Left cardiac atrium (tissue), 4 donors: ENCODE measurements at places on chromosomes 2 and 18. TPM values are rescaled to one million over a fixed set of nuclear protein-coding genes. Genes with fewer than 3 reads are reported as not detected.

PROKR1 gene
- total RNA-seq: not detected

VWC2L gene
- not detected for total RNA-seq

SEPTIN10 gene
- total RNA-seq: 63.4 TPM

RTP5 gene
- 0.12 TPM for total RNA-seq

DNA sequence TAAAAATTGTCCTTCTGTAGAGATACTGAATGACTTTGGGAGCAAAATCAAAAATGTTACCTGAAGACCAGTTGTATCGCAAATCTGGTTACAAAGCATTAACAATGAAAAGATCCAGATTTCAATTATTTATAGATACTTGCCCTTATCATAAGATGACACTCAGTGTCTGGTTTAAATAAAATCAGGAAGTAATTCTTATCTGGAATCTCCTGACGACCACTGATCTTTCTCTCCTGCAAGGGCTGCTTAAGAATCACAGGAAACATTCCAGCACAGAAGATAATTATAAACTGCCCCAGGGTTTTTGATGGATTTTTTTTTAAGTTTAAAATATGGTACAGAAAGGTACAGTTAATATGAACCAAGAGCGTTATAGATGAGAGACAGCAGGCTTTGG, 205.7 kb downstream of the ALK start:
- no peak for DNase-seq

- no peak for DNase-seq
Measured at GRCh38 chr2:162196638-162197037, 44.6 kb upstream of the GCG start.

GRCh38 chr2:204705243-204705932, 160.1 kb downstream of the PARD3B start:
- DNase-seq: no peak

DNA sequence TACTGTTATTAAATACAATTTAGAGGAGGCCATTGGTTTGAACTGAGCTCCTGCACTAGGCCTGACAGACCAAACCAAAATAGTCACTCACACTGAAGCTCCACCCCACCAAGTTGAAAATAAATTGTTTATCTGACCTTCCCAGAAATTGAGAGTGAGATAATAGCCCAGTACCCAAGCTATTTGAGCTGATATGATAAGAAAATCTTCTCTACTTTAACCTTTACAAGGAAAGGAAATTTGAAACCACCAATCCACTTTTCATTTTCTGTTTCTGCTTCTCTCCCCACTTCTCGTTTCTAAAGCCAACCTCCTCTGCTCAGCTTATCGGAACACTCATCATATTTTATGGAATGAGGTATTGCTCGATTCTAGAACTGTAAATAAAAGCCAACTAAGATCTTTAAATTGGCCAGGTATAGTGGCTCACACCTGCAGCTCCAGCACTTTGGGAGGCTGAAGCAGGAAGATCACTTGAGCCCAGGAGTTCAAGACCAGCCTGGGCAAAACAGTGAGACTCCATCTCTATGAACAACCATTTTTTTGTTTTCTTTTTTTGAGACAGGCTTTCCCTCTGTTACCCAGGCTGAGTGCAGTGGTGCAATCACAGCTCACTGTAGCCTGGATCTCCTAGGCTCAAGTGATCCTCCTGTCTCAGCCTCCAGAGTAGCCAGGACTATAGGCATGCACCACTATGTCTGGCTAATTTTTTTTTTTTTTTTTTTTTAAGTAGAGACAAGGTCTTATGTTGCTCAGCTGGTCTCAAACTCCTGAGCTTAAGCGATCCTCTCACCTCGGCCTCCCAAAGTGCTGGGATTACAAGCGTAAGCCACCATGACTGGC, 13.3 kb upstream of the GALM start:
- no peak for DNase-seq

GRCh38 chr2:66362701-66363100, 72.2 kb upstream of the MEIS1 start:
- no peak for DNase-seq

GRCh38 chr18:29840089-29840488, 1202.5 kb downstream of the DSC3 start:
- no peak for DNase-seq

DNA sequence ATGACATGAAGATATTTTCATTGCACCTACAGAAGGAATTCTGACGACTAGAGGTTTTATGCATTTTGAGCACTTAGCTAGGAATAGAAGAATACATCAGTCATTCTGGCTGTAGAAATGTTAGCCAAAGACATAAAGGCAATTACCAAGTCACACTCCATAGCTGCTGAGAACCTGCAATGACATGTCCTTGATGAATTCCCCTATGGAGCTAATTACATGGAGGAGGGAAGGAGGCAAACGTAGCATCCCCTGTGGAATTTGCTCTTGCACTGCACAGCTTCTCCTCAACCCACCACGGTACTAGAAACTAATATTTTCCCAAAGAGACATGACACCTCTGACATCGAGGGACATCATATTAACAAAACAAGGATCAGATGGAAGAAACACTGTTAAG, 174.0 kb upstream of the SESTD1 start:
- DNase-seq: no peak

DNA sequence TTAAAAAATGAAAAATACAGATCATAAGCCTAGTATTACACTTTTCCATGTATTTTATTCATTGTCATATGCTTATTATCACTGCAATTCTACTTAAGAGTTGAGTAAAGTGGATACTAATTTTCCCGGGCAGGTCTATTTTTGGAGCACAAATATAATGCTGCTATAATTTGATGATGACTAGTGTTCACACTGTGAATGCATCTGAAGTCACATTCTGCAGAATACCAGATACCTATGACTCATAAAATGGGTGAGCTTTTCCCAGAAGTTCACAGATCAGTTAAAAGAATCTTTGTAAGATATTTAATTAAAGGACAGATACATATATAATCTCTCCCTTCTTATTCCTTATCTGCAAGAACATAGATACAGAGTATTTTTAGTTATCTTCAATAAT, 79.8 kb upstream of the MC4R start:
- DNase-seq: no peak

DNA sequence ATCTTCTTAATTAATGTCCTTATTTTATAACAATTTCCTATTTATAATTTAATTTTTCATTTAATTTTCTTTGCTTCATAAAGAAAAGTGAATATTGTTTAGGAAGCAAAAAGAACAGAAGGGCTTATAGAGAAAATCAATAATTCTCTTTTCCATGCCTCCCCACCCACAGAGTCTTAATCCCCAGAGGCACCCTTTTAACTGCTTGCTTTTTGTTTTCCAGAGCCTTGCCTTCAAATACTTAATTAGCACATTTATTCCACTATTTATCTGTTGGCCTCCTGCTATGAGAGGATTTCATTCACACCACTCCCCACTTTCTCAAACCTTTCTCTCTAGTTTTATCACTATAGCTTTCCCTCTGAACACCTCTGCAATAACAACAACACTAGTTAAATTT, 373.6 kb downstream of the MBD2 start:
- DNase-seq: no peak

GRCh38 chr2:232901736-232902578, 31.9 kb downstream of the SNORC start:
- DNase-seq: peak; percentile 43

- no peak for DNase-seq
Measured at GRCh38 chr2:25339791-25340180, 1.9 kb downstream of the DNMT3A start.

DNA sequence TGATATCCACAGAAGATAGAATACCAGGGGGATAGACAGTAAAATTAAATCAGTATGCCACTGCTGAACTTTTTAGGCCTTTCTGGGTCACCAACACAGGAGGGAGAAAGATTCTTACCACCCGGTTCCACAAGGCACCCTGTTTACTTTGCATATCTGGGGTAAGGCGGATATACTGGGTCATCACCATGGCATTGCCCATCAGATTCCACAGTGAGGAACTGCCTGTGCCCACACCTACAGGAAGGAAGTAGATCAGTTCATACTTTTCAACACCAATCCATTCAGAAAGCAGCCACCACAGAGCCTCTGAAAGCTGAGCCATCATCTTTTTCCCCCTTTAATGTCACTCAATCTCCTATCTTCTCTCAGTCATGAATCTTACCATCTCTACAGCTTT, 2.0 kb downstream of the LMAN2L start:
- no peak for DNase-seq

DNA sequence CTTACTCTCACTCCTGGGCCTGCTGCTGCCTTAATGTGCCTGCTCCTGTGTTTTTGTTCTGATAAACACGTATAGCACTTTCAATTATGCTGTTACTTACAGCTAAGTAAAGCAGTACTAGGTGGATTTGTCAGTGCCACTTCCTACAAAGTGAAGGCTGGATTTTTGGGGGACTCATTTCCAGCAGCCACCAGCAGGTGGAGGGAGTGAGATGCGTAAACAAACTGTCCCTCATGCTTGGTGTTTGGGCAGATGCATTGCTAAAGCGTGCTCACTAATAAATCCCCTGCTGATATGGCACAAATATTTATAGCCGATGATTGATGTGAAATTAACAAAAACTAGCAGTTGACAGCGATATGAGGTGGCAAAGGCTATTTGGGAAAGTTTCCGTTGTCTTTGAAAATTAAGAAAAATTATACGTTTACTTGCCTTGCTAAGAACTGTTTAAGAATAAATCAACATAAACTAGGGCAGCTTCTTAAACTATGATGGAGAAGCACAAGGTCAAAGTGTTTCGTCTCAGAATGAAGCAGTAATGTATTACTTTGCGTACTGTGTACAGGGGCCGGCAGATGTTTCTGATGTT, 101.7 kb downstream of the AGAP1 start:
- DNase-seq: peak; percentile 68

- no peak for DNase-seq
Measured at GRCh38 chr2:171651667-171652415, 35.4 kb upstream of the DYNC1I2 start.

- DNase-seq: peak; percentile 89
Measured at GRCh38 chr2:47070920-47071824, 83.9 kb downstream of the STPG4 start.
